Stimulated activated CD8-positive, alpha-beta memory T cell treated with anti-CD3 and anti-CD28 coated beads, Interleukin-2, amount 100 ng/mL, for 1 hour (primary cell): ENCODE measurements at places on chromosomes 11 and 22.

DNA sequence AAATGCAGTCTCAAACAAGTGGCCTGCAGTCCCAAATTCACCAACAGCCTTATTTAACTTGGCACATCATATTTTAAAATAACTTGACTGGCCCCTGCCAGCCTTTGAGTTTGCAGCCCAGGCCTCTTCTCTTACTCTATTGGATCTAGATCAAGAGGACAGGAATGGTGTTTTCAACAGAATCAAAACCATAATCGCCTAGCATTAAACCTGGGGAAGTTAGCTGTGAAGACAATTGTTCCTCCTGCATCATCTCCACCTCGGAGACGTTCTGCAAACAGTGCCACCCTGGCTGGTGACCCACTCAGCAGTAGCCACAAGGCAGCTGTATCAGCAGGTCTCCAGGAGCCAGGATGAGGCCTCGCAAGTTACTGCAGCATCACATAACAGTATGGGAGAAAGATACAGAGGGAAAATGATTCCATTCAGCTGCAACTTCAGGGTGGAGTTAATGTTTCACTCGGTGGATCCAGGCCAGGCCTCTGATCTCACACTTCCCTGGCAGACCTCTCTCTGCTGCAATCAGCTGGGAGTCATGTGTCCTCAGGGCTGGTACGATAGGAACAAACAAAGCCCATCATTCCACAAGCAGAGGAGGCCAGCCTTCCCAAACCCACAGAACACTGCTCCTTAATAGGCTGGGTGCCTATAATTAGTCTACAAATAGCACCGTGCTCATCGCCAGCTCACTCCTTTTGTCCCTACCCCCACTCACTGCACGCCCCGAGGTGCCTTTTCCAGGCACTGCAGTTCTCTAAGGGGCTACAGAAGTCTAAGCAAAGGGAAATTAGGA is 18.6 kb upstream of the SCN2B start:
- DNase-seq = no peak

GRCh38 chr22:38566726-38567504 is 3.1 kb downstream of the DMC1 start:
- no peak for DNase-seq

- DNase-seq = no peak
These were observed 395.6 kb downstream of the TENM4 start for GRCh38 chr11:79045018-79045799.

DNA sequence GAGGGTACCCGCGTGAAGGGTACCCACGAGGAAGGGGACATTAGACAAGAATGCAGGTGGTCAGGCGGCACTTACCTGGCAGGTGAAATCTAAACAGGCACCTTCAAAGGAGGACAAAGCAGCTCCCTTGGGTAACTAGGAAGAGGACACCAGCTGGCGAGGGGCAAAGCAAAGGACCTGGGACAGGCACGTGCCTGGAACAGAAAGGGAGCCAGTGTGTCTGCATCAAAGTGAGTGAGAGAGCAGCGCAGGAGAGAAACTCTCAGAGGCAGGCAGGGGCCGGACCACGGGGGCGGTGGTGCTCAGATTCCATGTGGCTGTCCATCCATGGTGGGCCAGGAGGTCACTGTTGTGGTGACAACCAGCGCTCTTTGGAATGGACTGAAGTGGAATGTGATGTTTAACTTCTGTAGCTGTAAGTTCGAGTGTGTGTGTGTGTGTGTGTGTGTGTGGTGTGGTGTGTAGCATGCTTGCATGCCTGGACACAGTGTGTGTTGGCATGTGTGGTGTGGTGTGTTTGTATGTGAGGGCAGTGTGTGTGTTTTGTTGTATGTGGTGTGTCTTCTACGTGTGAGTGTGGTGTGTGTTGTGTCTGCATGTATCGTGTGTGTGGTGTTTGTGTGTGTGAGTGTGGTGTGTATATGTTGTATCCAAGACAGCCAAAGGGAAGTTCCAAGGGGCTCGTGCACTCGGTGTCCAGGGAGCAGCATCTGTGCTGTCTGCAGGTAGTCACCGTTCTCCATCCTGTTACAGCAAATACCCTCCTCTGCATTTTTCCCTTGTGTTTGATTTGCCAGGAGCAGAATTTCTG is 86.4 kb downstream of the CDKN1C start:
- DNase-seq = no peak

DNA sequence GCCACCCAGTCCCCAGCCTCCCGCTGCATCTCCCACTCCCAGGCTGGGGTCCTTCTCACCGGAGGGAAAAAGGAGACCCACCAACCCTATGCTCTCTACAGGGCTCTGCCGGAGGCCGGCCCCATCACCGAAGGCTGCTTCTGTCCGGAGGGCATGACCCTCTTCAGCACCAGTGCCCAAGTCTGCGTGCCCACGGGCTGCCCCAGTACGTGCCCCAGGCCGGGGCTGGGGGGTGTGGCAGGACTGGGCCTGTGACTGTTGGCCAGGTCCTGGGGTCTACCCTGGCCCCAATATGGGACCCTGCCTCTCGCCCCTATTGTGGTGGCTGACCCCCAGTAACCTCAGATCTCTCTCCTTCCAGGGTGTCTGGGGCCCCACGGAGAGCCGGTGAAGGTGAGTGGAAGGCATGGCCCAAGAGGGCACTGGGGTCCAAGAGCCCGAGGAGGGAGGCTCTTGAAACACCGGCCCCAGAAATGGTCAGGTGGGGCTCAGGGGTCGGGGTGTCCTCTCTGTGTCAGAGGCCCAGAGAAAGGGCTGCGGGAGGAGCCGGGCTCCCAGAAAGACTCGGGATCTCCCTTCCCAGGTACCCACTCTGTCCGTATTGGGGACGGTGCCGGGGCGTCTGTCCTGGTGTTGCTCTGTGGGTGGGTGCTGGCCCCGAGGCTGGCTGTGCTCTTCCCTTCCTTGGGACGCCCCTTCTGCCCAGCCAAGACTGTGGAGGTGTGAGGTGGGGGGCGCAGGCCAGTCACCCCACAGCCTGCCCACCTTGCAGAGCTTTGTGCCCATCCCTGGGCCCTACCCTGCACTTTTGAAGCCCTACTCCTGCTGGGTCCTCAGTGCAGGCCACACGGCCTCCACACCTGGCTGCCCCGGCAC is 26.1 kb upstream of the MUC5B start:
- DNase-seq = no peak

DNA sequence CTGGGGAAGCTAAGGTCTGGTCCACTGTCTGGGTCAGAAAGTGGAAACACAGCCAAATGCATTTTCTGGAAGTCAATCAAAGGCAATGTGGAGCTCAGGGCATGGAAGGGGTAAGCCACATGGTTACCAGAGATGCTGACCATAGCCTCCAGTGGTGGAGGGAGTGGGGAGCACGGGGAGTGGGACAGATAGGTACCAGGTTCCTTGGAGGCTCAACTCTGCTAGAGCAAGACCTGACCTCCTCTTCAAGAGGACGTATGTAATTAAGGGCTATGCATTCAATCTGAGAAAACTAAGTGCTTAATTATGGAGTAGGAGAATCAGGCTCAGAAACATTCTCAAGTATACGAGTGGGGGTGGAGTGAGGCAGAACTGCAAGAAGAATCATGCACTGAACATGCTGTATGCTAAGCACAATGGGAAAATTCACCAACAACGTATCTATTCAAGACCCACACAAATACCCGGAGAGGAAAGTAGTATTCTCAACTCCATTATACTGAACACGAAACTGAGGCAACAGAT is 65.2 kb upstream of the PHOX2A start:
- DNase-seq = no peak

- DNase-seq = no peak
These were observed 215.1 kb downstream of the TMEM135 start for GRCh38 chr11:87252869-87253268.

DNA sequence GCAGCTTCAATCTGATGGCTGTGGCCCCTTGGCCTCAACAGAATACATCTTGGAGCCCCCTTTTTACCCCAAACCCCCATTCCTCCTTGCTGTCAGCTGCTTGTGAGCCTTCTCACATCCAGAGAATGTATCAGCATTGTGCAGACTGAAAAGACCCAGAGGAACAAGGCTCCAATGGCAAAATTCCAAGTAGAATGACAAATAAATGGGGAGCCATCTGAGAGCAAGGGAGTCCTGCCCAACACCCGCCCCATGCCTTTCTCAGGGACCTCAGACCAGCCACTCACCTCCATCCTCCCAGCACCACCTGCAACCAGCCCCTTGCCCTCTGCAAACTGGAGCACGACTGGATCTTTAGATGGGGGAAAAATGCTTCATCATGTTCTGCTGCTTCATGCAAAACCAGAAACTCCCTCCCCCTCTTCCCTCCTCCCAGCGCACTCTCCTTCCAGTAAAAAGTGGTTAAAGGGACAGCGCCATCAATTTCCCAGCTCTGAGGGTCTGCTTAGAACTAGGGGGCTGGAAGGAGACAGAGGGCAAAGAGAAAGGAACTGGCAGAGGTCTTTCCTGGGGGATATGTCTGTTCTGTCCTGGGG is 2.2 kb upstream of the NEFH start:
- no peak for DNase-seq

DNA sequence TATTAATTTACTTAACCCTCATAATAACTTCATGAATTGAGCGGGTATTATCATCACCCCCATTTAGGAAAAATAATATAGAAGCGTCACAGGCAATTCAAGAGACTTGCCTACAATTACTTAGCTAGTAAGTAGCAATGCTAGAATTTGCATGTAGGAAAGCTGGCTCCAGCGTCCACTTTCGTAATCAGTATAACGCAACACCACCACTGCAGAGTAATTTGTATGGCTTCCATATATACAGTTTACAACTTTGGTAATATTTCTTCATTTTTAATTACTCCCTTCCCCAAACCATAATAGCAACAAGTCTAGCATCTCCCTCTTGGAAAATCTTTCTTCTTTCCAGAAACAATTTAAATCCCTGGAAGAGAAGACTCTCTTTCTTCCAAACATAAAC is 89.9 kb upstream of the OR5AK2 start:
- DNase-seq = no peak

GRCh38 chr22:30876915-30877553 is 91.5 kb downstream of the MORC2 start:
- no peak for DNase-seq

- DNase-seq = no peak
These were observed 188.9 kb upstream of the SESN3 start for GRCh38 chr11:95419915-95420314.

DNA sequence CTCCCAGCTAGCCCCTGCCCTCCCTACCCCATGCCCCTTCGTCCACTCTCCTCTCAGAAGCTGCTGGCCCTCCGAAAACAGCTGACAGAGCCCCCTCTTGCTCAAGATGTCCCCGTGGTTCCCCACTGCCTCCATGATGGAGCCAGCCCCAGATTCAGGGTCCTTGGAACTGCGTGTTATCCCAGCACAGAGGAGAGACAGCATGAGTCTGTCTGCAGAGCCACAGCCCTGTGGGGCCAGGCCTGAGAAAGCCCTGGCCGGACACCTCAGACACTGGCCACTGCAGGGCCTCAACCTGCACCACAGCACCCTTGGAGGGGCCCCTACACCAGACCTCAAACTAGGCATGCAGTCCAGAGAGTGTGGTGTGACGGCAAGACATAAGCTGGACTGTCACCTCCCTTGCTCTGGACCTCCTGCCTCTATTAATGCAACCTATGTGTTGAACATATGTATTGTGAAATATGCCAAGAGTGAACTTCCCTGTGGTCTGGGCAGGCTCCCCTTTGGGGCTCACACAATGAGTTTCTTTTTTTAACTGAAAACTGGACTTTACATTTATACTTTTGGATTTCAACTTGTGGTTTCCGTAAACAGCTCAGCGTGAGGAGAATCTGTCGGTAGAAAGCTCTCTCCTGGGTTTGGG is 9.6 kb downstream of the PNPLA5 start:
- no peak for DNase-seq

DNA sequence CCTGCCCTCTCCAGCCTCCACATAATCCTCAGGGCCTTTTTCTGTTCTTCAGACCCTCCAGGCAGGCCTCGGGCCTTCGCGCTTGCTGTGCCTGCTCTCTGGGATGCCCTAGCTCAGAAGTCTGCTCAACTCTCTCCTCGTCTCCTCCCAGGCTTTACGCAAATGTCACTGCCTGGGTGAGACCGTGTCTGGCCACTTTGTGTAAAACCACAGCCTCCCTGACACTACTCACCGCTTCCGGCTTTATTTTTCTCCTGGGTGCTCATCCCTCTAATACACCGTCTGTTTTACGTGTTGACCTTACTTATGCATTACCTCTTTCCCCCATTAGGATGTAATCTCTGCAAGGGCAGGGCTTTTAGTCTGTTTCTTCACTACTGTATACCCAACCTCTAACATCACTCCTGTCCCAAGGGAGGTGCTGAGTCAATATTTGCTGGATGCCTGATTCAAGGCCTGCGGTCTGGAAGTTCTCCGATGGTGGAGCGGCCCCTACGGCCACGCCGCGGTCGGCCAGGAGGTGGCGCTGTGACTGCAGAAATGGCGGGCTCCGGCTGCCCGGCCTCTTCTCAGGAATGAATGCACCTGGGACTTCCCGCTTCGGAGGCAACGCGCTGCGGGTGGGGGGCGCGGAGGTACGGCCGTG is 58.2 kb upstream of the THY1 start:
- peak; percentile 19 for DNase-seq

DNA sequence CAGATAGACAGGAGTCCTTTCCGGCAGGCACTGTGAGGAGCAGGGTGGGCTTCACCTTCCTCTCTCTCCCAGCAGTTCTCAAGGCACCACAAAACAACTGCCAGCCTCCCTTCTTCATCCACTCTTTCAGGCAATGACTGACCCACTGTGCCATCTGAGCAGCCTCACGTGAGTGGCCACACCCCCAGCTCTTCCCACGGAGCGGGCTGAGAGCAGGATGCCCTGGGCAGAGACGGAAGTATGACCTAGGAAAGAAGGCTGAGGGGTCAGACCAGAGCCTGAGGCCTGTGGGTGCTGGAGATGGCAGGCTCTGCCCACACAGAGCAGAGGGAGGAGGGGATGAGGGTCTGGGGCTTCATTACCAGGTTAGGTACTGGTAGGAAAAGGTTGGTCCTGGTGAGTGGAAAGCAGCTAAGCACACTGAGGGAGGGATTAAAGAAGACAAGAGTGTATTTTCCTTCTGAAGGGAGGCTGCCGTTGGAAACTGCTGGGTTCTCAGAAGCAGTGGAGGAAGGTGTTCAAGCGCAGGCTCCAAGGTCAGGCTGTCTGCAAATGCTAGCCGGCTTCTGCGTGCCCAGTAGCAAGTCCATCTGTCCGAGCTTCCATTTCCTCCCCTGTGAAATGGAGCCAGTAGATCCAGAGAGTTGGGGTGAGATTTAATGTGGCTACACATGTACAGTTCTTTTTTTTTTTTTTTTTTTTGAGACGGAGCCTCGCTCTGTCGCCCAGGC is 4.6 kb downstream of the NLRP6 start:
- DNase-seq = no peak

DNA sequence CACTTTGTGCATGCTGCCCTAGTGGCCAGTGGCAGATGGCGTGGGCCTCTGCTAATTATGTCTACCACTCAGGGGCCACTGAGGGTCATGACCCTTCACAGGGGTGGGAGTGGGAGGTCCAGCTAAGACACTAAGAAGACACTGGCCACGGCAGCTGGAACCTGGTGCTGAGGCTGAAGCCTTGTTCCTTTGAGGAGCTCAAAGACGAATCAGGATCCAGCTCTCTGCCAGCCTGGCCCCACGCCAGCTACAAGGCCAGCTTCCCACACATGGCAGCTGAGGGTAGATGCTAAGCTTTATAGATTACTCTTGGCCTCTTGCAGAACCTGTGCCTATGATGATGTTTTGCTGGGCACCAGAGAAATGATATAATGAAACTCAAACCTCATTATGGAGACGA is 226.3 kb downstream of the DSCAML1 start:
- DNase-seq = no peak
